ENCODE measurements at places on chromosomes 3 and 15.

DNA sequence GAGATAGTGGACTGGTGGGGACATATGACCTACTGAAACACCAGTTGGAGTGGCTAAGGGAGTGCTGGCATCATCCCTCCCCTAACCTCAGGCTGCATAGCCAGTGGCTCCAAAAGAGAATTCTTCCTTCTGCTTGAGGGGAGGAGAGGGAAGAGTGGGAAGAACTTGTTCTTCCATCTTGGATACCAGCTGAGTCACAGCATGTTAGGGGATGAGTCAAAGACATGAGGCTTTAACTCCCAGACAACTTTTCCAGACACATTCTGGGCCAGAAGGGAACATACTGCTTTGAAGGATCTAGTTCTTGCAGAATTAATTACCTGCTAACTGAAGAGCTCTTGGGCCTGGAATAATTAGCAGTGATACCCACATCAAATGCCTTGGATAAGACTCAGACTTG lies 36.8 kb upstream of the PEX5L start:
- no peak for DNase-seq

GRCh38 chr3:125349556-125350165 lies 25.5 kb downstream of the ZNF148 start:
- DNase-seq: no peak

DNA sequence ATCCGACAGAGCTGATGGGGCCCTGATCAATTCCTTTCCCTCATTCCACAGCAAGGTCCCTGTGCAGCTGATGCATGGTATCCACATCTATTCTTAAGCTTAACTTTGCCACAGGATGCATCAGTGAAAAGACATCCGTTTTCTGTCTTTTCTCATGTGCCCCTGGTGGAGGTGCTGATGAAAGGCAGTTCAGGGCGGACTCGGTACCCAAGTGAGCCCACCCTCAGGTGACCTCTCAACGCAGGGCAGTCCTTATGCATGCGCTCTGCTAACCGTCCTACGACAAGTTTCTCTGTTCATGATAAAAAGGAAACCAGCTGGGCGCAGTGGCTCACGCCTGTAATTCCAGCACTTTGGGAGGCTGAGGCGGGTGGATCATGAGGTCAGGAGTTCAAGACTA lies 251.4 kb downstream of the ADAMTS17 start:
- no peak for DNase-seq

DNA sequence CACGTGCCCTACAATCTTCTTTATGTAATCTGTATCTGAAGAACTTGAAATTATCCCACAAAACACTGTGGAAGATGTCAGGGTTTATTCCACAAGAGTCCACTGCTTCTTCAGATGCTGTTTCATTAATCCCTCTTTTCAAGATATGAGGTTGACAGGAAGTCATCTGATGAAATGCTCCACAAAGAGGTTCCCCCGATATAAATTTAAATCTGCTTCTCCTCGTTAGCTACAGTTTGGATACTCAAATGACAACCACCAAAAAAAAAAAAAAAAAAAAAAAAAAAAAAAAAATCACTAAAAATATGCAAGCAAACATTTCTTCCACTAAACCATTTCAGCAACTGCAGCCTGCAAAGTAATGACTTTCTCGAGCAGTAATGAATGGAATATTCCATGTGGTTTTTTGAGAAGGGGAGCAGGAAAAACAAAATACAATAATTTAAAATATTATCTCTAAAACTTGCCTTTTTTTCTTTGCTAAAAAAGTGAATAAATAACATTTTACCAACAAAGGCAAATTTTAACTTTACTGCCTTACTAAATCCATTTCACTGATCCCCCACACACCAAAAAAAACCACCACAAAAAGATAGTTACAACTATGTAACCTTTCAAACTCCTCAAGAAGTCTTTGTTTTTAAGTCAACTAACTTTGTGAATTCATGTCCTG lies 37.8 kb downstream of the DLG1 start:
- DNase-seq: no peak

- DNase-seq: no peak
Measured at GRCh38 chr3:66495668-66496045, 5.2 kb downstream of the LRIG1 start.

DNA sequence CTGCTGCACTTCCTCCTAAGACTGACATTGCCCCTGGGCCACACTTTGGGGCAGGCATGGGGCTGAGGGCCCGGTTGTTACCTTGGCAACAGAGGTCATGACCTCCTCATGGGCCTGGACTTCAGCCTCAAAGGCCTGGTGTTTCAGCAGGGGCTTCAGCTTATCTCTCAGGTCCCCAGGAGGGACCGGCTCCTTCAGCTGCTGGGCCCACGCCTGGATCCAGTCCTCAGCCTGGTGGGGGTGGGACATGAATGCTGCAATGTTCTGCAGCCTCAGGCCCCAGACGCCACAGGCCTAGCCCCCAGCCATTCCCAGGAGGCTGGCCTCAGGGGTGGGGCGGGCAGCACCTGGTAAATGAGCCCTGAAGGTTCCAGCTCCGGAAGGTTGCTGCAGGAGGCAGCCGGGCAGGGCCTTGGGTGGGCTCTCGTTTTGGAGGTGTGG lies 27.6 kb downstream of the SPTBN5 start:
- no peak for DNase-seq

DNA sequence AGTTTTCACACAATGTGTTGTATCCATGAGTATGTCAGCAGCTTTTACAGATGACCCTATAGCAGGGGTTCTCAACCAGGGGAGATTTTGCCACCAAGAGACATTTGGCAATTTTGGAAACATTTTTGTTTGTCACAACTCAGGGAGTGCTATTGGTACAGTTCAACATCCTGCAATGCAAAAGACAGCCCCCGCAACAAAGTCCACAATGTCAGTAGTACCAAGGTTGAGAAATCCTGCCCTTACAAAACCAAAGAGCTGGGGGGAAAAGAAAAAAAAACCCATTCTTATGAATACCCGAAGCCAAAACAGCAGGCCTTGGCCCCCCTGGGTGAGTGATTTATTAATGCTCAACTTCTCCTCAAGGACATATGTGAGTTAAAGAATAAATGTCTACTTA lies 99.1 kb downstream of the LARS2 start:
- no peak for DNase-seq

DNA sequence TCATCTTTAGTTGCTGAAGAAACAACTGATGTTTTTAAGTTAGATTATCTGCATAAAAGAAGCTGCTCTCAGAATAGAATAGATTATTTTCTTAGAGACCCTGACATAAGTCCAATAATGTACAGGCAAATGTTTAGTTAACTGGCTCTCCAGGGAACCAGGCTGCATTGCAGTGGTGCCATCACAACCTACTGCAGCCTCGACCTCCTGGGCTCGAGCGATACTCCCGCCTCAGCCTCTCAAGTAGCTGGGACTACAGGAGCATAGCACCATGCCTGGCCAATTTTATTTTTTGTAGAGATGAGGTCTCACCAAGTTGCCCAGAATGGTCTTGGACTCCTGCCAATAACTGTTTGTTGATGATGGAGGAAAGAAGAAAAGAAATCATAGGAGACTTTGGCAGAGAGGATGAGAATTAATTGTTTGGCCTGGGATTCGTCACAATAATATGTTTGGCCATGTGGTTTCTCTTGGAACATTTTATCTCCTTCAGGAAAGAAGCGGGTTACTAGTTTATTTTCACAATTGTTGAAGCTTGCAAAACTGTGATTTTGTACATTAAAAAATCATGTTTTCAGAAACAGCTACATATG lies 429.2 kb downstream of the CADM2 start:
- DNase-seq: no peak

GRCh38 chr3:39638301-39638700 lies 170.8 kb downstream of the MOBP start:
- no peak for DNase-seq

- no peak for DNase-seq
Measured at GRCh38 chr3:113698956-113699355, 2.5 kb upstream of the USF3 start.

GRCh38 chr15:66016199-66016598 lies 146.9 kb downstream of the RAB11A start:
- DNase-seq: no peak

GRCh38 chr3:114706591-114707232 lies 412.9 kb downstream of the TIGIT start:
- peak; percentile 21 for DNase-seq

- DNase-seq: no peak
Measured at GRCh38 chr15:38876211-38876610, 311.6 kb upstream of the RASGRP1 start.

GRCh38 chr3:97712919-97713318 lies 51.6 kb upstream of the ARL6 start:
- no peak for DNase-seq

- no peak for DNase-seq
Measured at GRCh38 chr15:30877070-30877469, 26.6 kb upstream of the FAN1 start.

DNA sequence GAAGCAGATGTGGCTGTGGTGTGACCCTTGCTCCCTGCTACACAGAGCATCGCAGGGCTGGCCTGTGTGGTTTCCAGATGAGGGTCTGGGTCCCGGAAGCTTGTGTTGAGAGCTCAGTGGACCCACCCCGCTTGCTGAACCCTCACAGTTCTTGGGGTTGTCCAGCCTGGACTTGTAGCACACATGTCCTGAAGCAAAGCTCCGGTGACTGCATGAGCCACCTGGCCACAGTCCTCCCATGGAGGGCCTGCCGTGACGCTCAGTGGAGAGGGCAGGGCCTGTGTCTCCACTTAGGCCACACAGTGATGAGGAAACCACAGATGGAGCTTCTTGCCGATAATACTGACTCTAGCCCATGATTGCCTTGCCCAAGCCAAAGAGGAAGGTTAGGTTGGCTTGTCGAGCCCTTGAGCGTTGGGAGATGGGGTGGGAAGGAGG lies 62.6 kb downstream of the RGMA start:
- DNase-seq: no peak

DNA sequence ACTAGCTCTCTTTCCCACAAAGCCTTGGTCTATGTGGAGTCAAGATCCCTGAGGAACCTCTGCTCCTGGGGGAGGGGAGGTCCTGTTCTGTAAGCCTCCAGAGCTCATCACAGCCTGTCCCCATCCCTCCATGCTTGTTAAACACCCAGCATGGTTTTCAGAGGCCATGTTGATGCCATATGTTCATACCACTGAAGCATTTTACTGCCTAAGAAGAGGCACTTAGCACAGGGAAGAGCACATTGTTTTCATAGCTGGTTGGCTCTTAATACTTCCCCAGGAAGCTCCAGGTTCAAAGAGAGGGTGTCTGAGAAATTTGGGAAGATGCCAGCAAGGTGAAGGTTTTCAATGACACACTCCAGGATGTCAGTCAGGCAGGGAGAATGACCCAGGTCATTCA lies 25.6 kb downstream of the CPNE4 start:
- DNase-seq: no peak

DNA sequence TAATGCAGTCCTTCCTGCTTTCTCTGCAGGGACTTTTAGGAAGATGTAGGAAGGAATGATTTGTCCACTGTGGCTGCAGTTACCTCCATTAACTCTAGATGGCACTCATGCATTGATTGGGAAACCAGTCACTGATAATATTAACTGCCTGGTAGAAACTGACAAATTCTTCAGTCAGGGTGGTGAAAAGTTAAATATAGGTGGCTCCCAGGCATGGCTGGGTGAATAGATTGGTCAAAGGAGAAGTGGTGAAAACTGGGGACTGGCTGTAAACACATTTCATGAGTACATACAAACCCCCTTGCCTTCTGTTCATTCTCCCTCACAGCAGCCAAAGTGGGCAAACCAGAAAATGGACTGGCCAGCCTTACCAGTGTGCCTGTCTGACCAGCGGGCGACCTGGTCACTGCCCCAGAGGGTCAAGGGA lies 333.4 kb downstream of the THSD4 start:
- no peak for DNase-seq

All from AG04450 (cell line).